ENCODE measurements at places on chromosomes 5 and 9.

- DNase-seq, result no peak
Observed at GRCh38 chr5:171270136-171270535, 38.9 kb upstream of the TLX3 start.

DNA sequence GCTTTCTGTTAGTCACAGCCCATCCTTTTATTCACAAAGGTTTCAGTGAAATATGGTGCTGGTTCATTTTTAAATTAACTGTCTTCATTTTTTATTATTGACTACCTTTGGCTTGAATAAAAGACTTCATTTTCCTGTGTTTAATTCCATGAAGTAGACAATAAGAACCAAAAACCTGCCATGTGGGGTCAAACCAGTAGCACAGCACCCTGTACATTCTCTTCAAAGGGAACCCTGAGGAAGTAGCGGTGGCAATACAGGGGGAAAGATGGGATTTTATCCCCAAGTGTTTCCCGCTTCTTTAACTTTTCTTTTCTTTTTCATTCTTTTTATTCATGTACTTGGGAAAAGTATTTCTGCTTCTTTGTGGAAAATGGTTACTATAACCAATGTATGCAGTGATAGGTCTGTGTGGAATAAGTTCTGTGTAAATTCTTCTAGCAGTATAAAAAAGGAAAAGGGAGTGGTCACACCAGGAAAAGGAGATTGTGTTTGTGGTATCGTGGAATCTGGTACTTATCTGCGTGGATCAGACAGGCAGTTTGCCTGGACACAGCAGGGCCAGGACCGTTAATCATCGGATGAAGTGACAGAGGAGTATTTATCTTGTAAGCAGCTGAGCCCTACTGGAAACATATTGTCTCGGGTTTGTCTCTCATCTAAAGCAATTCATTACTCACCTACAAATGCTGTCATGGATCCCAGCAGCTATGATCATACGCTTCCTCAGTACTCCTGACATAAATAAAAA is 94.2 kb downstream of the PPIC start:
- DNase-seq, result no peak

DNA sequence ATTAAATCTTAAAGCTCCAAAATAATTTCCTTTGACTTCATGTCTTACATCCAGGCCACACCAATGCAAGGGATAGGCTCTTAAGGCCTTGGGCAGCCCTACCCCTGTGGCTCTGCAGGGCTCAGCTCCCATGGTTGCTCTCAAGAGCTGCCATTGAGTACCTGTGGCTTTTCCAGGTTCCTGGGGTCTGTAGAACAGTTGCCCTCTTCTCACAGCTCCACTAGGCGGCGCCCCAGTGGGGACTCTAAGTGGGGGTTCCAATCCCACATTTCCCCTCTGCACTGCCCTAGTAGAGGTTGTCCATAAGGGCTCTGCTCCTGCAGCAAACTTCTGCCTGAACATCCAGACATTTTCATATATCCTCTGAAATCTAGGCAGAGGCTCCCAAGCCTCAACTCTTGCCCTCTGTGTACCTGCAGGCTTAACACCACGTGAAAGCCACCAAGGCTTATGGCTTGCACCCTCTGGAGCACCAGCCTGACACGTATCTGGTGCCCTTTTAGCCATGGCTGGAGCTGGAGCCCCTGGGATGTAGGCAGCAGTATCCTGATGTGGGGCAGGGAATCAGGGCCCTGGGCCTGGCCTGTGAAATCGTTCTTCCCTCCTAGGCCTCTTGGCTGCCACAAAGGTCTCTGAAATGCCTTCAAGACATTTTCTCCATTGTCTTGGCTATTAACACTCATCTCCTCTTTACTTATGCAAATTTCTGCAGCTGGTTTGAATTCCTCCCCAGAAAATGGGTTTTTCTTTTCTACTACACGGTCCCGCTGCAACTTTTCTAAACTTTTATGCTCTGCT is 185.1 kb downstream of the SMARCA2 start:
- no peak for DNase-seq

DNA sequence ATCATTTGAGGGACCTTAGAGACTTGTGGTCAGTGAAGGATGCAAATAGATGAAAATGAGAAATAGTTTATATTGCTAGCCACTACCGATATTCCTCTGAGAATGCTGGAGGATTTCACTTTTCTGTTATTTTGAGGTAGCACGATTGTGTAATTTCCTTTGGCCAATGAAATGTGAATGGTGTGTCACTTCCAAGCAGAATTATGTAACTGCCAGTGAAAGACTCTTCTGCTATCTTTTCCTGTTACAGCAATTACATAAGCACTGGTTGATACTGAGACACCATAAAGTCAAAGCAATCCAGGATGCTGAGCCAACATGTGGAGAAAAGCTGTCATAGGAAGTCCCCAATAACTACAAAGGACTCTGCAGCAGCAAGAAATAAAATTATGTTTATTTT is 3.6 kb upstream of the PCDHA2 start:
- DNase-seq, result no peak

GRCh38 chr5:111598996-111599395 is 86.7 kb upstream of the STARD4 start:
- DNase-seq, result no peak

- DNase-seq, result no peak
Observed at GRCh38 chr5:60161340-60161934, 267.9 kb upstream of the PDE4D start.

DNA sequence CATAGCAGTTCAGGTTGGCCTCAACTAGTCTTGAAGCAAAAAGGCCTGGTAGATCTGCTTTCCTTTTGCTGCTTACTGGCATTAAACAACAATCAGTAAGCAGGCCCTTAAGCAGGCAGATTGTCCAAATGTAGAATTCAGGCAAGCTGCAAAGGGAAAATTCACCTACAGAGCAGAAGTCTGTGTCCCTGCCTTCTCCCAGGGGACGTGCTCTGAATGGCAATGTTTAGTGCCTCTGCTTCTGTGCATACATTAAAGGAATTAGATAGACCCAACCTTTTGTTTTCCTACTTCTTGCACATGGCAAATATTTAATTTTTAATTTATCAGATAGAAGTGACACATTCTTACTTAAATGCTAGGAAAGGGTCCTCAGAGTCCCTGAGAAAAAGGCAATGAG is 328.8 kb upstream of the PIK3R1 start:
- DNase-seq, result no peak

DNA sequence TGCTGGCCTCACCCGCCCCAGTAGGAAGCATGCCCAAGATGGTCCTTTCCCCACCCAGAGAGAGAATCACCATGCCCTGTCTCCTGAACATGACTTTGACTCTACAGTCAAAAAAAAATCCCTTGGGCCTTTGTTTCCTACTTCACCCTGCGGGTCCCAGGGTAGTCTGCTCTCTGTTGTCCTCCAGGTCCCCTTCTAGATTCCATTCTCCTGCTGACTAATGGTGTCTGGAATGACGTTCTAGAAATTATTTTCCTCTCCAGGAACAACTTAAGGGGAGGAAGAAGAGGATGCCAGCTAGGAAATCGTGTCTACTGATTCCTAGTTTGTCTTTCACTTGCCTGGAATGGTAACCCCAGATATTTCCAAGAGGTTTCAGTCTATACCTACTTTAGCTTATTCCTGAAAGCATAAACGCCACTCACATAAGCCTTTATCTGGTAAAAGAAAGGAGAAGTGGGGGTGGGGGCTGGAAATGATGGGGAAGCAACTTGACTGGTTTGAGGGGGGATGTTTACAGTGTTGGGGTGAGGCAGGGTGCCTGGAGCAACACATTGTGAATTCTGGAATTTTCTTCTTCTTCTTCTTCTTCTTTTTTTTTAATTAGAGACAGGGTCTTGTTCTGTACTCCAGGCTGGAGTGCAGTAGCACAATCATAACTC is 93.9 kb downstream of the SNX18 start:
- DNase-seq, result no peak

DNA sequence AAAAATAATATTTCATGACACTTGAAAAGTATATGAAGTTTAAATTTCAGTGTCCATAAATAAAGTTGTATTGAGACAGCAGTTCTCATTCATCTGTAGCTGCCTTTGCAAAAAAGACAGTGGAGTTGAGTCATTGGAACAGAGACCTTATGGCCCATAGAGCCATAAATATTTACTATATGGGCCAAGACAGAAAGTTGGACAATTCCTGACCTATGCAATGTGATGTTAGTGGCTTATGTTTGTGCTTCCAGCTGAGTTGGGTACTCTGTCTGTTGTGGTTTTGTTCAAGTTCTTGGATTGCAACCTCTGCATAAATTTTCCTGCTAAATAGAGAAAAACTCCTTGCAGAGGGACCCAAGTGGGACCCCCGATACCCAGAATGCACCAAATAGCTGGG is 69.8 kb downstream of the KCNIP1 start:
- no peak for DNase-seq

DNA sequence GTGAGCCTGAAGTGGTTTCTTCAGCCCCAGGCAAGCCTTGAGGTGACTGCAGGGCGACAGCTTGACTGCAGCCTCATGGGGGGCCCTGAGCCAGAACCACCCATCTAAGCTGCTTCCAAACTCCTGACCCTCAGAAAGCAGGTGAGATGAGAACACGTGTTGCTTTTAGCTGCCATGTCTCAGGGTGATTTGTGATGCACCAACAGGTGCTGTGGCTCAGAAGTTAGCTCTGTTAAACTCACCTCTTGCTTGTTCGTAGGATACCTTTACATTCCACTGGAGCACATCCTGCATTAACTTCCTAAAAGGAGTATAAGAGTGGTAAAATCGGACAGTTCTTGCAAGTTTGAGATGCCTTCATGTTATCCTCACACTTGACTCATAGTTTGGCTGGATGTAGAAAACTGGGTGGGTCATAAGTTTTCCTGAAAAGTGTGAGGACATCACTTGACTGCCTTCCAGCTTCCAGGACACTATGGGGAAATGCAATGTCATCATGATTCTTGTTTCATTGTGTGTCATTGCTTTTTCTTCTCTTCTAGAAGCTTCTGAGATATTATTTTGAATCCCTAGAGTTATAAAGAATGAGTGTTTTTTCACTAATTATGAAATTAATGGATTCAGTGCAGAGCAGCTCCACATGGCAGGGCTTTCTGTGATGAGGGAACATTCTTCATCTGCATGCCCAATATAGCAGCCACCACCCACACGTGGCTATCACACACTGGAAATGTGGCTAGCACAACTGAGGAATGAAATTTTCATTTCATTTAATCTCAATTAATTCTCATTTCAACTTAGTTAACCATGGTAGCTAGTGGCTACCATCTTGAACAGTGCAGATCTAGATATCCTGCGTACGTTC is 92.3 kb downstream of the HSD17B3 start:
- no peak for DNase-seq

DNA sequence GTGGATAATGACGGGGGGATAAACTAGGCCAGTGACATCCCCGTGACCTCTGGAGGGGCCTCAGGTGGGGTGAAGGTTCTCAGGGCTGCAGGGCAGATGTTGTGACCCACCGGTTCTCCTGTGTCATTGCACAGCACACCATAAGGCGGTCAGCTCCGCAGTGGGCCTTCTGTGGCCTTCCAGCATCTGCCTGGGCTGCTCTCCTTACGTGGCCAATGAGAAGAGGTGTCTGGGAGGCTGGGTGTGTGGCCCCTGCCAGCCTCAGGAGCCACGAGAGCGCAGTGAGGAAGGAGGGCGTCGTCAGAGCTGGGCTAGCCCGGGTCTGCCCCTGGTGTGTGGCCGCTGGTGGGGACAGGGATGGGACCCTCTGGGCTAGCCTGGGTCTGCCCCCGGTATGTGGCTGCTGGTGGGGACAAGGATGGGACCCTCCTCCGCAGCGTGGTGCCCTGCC is 48.7 kb downstream of the COL5A1 start:
- DNase-seq, result no peak

- DNase-seq, result no peak
Observed at GRCh38 chr5:132219981-132220380, 7.7 kb downstream of the P4HA2 start.

DNA sequence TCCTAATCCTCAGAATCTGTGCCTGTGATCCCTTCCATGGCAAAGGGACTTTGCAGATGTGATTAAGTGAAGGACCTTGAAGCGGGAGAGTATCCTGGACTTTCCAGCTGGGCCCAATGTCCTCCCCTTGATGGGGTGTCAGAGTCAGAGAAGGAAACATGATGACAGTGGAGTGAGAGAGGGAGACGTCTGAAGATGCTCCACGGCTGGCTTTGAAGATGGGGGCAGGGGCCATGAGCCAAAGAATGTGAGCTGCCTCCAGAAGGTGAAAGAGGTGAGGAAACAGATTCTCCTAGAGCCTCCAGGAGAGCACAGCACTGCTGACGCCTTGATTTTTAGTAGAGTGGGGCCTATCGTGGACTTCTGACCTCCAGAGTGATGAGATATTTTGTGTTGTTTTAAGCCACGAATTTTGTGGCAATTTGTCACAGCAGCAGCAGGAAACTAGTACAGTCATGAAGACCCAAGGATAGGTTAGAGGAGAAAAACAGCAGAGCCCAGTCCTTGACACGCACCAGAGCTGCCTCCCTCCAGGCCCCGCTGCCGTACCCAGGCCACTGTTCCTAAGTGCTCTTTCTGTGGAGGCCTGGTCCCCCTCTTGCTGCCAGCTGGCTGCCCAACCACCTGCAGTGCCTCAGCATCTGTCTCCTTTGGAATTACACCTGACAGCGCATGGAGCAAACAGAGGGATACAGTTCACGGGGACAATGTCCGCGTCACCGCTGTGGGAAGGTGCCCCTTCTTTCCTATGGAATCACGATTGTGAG is 78.1 kb downstream of the MACROH2A1 start:
- no peak for DNase-seq

- no peak for DNase-seq
Observed at GRCh38 chr5:17910318-17910717, 276.1 kb downstream of the TAF11L14 start.

DNA sequence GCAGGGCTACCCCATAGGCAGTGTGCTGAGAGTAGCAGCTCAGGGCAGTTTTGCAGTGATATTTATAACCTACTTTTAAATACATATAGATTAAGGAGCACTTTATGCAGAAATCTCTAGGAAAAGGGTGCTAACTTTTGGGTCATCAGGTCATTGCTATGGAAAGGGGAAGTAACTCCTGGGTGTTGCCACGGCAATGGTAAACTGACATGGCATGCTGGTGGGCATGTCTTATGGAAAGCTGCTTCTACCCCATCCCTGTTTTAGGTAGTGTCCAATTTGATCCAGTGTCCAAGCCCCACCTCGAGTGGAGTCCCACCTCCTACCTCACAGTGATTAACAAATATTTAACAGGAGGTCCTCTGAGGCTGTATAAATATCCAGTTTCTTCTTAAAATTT is 56.8 kb upstream of the XPA start:
- no peak for DNase-seq

- DNase-seq, result no peak
Observed at GRCh38 chr5:111784491-111785181, 27.6 kb upstream of the NREP start.

- no peak for DNase-seq
Observed at GRCh38 chr9:116350213-116350612, 196.6 kb downstream of the PAPPA start.

Measured in activated T-cell treated with anti-CD3 and anti-CD28 coated beads for 1 hour (primary cell).